ENCODE measurements at places on chromosomes 11 and 22.

- DNase-seq = no peak
Observed at GRCh38 chr11:36165621-36166397, 123.4 kb downstream of the COMMD9 start.

DNA sequence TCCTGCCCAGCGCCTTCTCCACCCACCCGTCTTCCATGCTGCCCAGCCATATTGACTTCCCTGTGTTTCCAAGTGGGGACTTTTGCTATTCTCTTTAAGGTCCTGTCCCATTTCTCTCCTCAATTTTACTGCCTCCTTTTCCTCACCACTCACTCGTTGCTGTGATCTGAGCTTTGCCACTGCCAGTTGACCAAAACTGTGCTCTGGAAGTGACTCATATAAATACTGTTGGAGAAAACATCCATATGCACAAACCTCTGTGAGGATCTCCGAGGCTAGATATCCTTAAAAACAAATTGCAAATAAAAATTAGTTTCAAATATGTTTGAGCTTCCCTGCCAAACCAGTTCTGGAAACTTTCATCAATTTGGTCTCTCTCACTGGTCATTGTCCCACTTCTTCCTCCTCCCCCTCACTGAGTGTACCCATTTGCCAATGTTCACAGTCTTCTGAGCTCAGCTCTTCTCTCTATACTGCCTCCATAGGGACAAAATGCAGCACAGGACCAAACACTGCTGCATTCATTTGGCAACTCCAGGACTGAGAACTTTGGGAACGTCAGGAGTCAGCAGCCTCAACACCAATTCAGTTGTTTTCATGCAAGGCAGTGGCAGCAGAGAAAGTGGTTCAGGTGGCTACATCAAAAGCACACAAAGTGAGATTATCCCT lies 34.0 kb upstream of the MMP13 start:
- no peak for DNase-seq

DNA sequence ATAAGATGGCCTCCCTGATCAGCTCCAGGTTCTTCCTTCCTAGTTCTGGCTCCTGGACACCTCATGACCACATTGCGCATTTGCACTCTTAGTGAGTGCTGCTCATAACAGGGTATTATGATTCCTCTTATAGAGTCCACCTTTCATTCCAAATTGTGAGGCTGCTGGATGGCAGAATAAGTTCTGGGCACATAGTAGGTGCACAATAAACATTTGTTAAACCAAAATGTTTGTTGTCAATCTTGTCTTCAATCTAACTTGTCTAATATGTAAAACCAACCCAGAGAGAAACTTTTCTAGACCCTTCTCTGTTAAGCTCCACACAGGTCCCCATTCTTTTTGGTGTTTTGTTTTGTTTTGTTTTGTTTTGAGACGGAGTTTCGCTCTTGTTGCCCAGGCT lies 22.6 kb upstream of the ZBTB16 start:
- no peak for DNase-seq

DNA sequence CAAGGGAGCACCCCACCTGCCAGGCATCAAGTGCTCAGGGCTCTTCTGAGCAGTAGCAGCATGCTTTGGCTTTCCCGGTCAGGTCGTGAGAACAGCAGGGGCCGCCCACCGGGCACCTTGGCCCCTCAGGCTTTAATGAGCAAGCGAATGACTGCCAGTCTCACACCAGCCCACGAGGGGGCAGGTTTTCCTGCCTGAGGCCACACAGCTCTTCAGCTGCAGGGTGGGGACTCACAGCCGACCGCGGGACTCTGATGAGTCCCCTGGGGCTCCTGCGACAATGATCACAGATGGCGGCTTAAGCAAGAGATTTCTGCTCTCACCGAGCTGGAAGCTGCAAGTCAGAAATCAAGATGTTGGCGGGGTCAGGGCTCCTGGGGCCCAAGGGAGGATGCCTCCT lies 14.3 kb upstream of the FGF19 start:
- peak; percentile 89 for DNase-seq

DNA sequence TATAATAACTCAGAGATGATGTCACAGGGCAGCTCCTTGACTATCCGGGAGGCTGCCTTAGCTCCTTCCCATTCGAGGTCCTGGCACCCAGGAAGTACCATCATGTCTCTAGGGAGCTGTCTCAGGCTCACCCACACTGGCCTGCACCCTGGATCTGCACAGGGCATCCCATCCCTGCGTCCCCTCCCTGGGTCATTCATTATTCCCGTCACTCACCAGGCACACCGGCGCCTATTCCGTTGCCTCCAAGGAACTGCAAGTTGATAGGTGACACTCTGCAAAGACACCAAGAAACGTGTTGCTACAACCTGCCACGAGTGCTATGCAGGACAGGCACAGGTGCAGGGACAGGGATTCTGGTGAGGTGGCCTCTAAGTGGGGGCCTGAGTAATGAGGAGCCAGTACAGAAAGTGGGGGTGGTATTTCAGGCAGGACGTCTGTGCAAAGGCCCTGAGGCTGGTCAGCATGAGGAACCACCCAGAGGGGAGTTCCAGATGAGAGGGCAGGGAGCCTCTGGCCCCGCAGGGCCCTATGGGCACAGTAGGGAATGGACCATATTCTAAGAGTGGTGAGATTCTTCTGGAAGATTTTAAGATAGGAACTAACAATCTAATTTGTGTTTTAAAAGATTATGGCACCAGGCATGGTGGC lies 71.6 kb upstream of the SHANK2 start:
- DNase-seq = no peak

GRCh38 chr11:60950933-60951605 lies 907 bp downstream of the SLC15A3 start:
- DNase-seq = peak; percentile 59

DNA sequence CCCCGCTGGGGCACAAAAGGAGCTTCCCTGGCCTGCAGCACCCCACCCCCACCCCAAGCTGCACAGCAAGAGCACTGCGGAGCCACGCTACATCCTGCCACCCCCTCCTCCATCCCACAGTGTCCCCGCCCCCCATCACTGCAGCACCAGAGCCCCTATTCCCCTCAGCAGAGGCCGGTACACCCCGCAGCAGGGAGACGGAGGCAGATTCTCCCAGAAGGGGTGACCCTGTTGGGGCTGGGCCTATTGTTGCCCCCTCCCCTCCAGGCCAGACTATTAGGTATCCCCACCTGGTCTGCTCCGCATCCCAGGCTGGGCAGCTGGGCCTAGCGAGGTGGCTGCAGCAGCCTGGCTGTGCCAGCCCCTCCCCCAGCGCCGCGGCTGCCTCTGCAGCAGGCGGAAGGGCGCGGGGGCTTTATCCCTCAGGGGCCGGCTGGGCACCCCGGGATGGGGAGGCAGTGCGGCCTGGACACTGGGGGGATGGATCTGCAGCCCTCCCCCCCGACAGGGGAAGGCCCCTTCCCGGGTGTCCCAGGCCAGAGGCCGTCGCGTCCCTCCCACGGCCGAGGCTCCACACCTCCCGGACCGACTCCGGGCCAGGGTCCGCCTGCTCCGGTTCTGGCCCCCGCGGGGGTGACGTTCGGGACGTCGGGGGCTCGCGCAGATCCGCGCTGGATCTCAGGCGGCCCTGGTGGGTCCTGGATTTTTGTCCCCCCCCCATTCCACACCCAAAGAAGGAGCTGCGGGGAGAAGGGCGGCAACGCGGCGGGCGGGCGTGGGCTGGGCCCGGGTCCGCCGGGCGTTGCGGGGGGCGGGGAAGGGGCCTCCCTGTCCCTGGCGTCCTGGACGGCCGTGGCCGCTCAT lies 943 bp downstream of the DUSP8 start:
- DNase-seq = peak; percentile 59

GRCh38 chr22:45572444-45572843 lies 69.8 kb downstream of the FBLN1 start:
- DNase-seq = no peak

- peak; percentile 48 for DNase-seq
Observed at GRCh38 chr11:120666121-120666639, 154.6 kb downstream of the GRIK4 start.

- no peak for DNase-seq
Observed at GRCh38 chr11:103202048-103202651, 92.9 kb downstream of the DYNC2H1 start.

DNA sequence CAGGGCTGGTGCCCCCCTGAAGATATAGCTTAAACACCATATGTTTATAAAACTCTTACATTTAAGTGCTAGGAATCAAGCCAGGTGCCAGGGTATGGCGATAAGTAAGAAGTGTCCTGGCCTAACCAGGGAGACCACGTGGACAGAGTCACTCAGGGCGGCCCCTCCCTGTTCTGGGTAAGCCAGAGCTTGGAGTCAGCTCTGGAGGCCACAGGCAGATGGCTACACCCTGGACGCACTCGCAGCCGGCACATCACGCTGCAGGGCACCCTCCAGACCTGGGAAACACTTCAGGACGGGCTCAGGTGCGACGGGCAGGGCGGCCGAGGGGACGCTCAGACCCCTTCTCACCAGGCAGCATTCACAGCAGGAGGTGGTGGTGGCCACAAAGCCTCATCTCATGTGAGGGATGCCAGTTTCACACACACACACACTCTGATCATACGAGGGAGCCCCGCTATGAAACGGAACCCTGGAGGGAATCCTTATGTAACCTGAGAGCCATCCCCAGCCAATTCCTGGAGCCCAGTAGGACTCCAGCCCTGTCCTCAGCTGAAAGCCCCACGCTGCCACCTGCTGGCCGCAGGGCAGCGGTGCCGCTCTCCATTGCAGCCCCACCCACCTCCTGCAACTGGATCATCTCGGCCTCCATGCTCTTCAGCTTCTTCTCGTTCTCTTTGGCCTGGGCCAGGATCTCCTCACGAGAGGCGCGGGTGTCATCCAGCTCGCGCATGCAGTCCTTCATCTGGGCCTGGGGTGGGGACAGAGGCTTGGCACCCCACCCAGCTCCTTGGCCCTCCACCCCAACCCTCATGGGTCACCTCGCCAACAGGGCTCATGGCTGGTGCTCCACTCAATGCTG lies 33.4 kb downstream of the APOL1 start:
- peak; percentile 89 for DNase-seq

GRCh38 chr11:35308157-35308556 lies 111.2 kb downstream of the SLC1A2 start:
- DNase-seq = no peak

DNA sequence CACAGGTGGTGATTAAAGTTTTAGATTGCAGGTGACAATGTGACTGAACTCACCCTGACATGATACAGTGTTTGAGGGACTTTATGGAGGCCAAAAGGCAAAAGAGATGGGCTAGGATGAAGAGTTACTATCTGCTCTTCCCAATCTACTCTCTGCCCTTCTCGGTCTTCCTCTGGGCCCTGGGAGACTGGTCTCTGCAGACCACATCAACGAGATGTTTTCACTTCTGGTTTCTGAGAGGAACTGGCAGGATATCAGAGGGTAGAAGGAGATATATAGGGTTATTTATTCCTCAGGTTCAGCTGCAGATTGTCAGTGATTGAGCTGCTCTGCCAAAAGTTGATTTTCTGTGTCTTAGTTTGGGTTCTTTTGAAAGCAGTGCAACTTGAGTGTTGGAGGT lies 32.4 kb upstream of the CD44 start:
- no peak for DNase-seq

GRCh38 chr11:76698321-76699043 lies 27.9 kb upstream of the LRRC32 start:
- DNase-seq = peak; percentile 74

DNA sequence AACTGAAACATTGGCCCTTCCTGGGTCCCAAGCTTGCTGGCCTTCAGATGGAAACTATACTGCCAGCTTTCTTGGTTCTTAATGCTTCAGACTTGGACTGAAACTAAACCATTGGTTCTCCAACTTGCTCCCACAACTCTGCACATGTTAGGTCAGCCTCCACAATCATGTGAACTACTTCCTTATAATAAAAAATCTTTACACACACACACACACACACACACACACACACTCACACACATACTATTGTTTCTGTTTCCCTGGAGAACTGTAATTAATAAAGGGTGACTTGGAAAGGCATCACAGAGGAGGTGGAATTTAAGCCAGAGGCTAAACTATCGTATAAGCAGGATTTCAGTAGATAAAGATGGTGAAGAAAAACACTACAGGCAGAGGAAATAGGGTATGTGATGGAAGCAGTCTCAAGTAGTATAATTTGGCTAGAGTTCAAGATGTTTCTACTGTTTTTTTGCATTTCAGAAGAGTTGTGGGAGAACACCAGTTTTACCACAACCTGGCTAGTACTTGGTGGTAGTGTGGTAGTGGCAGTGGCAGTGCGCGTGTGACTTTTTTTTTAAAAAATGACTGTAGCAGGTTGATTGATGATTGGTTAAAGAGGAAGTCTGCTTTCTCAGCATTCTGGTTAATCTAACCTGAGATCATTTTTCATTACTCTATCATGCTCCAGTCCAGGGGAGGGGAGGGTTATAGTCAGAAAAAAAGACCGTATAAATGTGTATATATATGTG lies 70.1 kb downstream of the PDE3B start:
- no peak for DNase-seq

DNA sequence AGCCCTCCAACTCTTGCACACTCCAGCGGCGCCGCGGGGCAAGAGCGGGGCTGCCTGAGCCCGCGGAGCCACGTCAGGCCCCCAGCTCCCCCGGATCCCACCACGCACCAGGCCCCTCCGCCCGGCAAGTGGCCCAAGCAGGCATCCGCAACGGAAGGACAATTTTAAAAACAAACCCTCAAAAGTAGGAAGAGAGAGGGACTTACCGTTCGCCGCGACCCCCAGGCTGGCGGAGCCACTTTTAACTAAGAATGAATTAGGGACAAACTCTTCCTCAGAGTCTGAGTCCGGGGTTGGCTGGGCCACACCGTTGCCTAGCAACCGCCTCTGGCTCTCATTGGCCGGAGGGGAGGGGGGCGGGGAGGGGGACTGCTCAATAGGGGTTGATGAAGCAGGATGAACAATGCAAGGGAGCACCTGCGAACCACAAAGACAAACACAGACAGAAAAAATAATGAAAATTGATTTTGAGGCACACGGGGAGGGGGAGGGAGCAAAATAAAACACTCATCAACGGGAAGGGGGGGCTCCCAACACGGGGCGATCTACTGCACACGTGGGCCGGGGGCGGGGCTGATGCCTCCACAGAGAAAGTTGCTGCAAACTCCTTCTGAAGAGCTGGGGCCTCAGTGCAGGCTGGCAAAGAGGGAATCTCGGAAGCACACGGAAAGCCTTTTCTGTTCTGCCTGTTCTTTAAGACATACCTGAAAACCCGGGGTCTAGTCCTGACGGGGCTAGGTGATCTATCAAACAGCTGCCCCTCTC lies 387.5 kb upstream of the NARS2 start:
- DNase-seq = peak; percentile 91

DNA sequence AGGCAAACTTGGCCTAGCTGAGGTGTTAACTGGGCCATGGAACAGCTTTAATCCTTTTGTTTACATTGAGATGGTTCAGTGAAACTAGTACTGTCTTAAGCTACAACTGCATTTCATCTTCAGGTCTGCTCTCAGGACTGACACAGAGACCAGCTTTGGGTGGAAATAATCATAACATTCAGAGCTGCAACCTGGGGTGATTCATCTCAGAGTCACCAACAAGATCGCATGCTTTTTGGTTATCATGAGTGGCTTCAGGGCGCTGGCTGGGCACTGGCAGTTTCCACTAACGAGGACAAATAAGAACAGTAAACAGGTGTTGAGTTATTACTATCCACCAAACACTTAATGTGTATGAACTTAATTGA lies 60.9 kb upstream of the PAX6 start:
- no peak for DNase-seq
